ENCODE measurements at places on chromosomes 2 and 18.

DNA sequence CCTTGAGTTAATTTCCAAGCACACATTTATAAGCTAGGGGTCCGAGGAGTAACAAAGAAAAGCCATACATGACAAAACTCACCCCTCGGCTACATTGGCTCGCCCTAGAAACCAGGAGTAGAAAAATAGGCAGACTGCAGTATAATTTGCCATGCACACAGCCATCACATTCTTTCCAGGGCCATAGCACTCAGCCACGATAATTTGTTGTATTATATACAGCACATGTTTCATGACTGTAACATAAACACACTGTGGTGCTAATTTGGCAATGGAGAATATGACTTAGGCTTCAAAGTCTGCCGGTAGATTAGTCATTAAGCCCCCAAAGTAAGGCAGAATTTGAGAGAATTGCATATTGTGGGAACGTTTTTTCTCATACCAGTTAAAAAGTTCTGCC, 254.9 kb downstream of the ZNF521 start:
- DNase-seq, result no peak

- no peak for DNase-seq
Observed at GRCh38 chr18:5516841-5517240, 27.0 kb downstream of the EPB41L3 start.

GRCh38 chr2:213419980-213420379, 135.7 kb downstream of the SPAG16 start:
- DNase-seq, result no peak

DNA sequence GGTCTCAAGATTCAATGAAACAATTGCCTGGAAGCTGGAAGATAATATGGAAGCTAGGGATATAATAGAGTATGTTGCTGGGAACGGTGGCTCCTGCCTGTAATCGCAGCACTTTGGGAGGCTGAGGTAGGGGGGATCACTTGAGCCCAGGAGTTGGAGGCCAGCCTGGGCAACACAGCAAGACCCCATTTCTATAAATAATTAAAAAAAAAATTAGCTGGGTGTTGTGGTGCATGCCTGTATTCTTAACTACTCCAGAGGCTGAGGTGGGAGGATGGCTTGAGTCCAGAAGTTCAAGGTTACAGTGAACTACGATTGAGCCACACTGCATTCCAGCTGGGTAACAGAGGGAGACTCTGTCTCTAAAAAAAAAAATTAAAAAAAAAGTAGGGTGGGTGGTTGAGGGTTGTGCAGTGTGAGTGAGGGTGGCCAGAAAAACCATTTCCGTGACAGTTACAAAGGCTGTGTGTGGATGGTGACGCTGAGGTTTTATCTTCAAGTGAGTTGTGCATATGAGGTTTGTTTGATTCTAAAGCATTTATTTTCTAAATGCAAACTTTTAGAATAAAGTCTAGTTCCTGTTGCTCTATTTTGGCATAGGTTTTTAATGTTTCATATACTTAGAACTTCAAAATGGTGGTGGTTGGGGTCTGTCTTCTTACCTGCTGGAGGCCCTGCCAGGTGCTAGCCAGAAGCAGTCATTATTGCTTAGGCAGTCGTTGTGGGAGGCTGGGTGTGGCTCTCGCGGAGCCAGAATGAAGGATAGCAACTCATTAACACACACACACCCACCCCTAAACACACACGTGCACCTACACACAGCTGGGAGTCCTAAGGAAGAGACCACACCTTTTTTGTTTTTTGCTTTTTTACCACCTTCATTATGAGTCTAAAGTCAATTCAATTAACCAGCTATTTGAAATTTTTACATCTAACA, 4.7 kb upstream of the IL1R2 start:
- DNase-seq, result no peak

DNA sequence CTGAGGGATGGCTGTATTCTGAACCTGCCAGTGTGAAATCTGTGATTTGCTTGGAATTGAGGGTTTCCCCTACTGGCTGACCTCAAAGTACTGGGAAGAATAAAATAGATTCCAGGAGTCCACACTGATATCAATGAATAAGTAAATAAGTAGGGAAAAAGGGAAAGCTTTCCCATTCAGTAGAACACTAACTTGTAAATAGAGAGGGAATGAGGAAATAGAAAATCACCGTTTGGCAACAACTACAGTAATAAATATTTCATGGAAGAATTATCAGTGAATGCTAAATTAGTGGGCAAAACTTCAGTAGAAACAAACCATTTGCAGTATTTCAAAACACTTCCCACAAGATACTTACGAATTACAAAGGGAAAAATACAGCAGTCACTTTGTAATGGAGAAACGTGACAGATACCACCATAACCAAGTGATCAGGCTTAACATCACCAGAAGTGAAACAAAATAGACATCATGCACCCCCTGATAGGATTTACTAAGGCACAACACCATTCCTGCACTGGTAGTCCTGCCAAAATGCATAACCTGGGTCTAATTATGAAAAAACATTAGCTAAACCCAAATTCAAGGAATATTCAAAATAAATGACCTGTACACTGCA, 88.5 kb downstream of the ICA1L start:
- no peak for DNase-seq

- no peak for DNase-seq
Observed at GRCh38 chr2:141557329-141558095, 573.3 kb downstream of the LRP1B start.

DNA sequence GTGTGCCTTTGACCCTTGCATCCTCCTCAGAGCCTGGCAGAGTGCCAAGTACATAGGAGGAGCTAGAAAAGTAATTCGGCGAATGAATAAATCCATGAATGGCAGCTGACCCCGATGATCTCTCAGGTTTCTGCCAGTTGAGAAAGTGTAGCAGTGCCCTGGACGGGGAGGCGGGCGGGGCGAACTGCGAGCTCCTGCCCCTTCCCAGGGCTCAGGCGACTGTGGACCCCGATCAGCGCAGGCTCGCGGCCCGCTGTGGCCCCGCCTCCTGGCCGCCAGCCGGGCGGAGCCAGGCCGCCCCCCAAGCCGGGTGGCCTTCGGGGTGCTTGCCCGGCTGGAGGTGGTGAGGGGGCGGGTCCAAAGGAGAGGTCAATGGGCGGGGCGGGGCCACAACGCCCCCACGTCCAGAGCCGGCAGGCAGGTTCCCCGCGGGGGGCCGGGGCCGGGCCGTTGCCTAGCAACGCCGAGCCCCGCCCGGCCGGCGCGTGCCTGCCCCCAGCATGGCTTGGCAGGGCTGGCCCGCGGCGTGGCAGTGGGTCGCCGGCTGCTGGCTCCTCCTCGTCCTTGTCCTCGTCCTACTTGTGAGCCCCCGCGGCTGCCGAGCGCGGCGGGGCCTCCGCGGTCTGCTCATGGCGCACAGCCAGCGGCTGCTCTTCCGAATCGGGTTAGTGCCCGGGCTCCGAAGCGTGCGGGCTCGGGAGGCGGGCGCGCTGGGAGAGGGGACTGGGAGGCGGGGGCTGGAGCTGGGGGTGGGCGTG, 30.6 kb upstream of the TMBIM1 start:
- DNase-seq, result peak; percentile 20

DNA sequence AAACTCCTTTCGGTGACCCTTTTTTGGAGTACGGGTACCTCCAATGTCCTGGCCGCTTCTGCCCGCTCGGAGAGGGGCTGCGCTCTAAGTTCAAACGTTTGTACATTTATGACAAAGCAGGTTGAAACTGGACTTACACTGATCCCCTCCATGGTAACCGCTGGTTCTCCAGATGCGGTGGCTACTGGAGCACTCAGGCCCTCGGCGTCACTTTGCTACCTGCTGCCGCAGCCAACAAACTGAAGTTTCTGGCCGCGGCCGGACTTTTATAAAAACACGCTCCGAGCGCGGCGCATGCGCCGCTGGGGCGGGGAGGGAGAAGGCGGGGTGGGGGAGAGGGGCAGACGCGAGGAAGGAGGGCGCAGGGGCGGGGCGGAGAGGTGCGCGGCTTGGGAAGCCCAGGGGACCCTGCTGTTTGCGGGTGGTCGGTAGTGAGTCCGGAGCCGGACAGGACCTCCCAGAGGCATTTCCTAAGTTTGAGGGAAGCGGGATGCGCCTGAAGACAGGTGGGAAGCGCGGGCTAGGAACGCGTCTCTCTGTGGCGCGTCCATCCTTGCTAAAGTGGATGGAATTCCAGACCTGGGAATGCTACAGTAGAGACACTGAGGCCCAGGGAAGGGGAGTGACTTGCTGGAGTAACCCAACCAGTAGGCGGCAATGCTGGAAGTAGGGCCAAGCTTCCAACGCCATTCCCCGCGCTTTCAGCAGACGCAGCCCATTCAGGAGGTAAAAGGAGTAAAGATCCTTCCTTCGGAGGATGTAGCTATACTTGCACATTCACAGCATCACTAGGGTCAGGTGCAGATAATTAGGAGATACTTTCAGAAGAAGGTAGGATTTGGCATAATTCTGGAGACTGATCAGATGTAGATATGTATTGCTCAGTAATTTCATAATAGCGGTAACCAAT, at the start of gene CXCR4:
CXCR4 (minus strand) TSS at position 241 of the 910 bp plus-strand sequence; CDS start at position 152, 89 bp downstream.
- DNase-seq, result peak; percentile 88

DNA sequence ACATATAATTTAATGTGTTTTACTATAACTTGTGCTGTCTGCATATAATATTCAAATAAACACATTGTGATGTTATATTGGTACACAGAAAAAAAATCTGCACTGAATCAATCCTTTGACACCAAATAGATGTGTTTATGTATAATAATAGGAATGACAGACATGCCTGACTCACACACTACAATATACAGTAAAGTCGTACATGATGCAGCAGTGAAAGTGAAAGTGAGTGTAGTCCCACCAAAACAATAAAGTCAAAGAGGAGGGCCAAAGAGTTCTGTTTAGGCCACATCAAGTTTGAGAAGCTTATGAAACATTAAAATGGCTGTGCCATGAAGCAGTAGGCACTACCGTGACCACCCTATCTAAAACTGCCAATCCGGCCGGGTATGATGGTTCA, 8.2 kb upstream of the RBM44 start:
- no peak for DNase-seq

DNA sequence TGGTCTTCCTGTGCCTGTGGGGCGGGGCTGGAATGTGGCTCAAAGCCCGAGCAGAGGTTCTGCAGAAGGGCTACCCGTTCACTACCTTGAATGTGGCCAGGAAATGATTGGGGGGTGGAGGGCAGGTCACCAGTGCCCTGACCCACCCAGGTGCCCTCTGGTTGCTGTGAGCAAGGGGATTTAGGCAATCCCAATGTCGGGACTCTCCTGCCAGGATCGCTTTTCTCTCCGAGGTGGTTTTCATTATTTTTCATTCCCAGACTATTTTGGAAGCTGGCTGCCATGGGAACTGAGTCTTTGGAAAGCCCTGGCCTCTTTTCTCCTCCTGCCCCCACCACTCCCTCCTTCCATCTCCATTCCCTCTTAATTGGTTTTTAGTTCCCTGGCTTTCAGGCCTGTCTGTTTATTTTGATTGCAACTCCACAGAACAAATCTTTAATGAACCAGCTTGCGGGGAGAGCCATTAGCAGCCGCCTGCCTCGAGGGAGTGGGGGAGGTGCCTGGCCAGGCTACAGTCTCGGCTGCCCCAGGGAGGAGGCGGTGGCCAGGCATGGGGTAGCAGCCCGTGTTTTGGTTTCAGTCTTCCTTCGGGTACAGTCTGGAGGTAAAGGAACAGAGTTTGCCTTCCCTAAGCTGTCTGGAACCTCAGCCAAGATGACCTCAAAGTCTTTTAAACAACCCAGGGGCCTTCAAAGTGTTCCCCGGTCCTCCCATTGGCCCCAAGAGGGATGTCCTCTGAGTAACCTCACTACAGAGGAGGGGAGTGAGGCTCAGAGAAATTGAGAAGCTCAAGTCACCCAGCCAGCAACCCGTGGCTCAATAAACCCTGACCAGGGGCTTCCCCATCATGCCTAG, 114.4 kb upstream of the HAAO start:
- no peak for DNase-seq

- no peak for DNase-seq
Observed at GRCh38 chr18:46310675-46311345, 206.6 kb downstream of the HAUS1 start.

- peak; percentile 94 for DNase-seq
Observed at GRCh38 chr2:126657636-126658318, 1.8 kb downstream of the GYPC start.

All from T-helper 1 cell (primary cell).